ENCODE measurements at places on chromosomes 11 and 22.

DNA sequence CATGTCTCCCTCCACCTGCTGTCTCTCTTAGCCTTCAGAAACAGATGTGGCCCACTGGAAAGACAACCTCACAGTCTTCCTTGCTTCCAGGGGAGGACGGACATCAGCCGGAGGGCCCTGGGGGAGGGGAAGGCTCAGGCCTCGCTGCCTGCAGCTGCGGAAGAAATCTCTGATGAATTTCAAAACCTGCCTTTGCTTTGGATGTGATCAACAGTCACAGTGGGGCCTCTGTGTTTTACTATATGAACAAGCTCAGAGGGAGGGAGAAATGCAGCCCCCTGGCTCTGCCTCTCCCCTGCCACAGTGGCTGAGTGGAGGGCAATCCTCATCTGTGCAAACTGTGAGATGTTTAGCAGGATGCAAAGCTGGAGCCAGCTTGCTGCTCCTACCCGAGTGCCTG, 282.8 kb downstream of the NTM start:
- DNase-seq: no peak

DNA sequence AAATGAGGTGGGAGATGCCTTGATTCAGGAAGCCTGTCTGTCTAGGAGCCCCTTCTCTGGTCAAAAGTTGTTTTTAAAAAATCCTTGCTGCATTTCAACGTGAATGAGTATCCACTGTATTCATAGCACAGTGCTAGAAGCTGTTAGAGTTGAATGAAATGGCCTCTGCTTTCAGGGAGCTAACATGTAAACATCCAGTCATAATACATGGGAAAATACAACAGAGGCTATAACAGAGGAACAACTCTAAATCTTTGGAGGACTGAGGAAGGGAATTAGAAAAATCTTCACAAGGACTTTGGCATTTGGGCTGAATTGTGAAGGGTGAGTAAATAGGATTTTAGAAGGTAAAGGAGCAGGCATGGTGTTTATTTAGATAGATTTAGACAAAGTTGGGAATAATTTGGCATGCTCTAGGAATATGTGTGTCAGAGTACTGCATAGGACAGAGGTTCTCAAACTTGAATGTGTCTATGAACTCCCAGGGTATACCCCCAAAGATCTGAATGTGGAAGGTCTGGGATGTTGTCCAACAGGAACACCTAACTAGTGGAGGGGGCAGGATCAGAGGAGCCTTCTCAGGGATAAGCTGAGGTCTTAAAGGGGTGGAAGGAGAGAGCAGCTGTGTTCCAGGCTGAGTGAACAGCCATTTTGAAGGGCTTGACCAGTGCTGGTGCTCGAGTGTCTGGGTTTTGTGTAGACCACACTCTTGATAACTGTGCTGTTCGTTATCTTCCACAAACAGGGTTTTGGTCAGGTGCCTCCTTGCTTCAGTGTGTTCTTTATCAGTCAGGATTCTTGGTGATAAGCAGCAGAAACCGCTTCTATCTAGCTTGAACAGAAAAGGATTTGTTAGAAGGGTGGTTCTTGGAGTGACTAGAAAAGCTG, 12.7 kb downstream of the SREBF2 start:
- DNase-seq: no peak

DNA sequence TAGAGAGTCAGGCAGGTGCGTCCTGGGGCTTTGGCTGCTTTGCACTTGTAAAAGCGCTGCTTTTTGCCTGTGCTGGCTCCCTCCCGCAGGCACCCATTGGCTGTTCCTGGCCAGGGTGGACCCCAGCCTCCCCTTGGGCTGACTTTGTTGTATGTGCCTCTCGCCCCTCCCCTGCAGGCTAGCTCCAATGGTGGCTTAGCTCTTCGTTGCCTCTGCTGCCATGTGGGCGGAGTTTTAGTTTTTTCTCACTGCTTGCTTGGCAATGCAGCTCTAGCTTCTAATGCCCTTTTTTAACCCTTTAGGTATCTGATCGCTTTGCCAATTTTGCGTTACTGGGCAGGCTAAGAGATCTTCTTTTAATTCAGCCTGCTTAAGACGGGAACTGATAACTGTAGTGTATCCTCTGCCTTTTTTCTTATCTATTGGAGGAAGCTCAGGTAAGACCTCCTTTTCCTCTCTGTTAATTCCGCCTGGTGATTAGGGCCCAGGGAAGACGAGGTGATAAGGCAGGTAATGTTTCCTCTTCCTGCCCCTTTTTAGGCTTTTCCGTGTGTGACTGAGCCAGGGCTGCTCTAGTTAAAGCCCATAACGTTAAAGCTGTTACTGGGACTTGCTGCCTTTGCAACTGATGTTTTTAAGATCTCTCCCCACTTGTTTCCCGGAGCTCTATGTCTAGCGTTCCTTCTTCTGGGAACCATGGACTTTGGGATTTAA, 11.7 kb upstream of the GLYATL1 start:
- DNase-seq: no peak

- no peak for DNase-seq
Observed at GRCh38 chr22:26617271-26618199, at the start of gene CRYBB1. Gene CRYBB1, minus strand, starts transcription at chr22:26618027. Its CDS starts 1,708 bp downstream, at chr22:26616319.

- DNase-seq: no peak
Observed at GRCh38 chr11:58438486-58438885, 3.5 kb downstream of the OR5B12 start.

GRCh38 chr11:28903716-28904115, 795.5 kb downstream of the METTL15 start:
- no peak for DNase-seq
